ENCODE measurements at places on chromosomes 7 and 10.

- no peak for DNase-seq
Measured at GRCh38 chr7:149423449-149424110, 37.3 kb downstream of the ZNF777 start.

DNA sequence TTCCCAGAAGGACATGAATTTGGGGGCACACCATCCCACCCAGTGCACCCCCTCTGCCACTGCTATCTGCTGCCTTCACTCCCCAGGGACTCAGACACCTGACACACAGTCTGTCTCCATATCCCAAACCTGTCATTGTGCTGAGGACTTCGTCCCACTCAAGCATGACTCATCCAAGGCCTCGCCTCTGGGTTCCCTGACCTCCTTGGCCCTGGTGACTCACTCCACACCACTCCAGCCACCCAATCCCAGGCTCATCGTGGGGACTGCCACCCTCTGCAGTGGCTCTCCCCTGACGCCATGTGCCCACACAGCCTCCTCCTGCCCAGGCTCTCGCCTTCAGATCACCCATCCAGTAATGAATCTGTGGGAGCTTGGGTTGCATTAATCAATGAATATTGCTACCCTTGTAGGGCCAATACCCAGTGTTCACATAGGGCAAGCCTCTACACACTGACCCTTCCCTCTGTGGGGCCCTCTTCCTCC, 6.6 kb upstream of the INSIG1 start:
- DNase-seq: no peak

DNA sequence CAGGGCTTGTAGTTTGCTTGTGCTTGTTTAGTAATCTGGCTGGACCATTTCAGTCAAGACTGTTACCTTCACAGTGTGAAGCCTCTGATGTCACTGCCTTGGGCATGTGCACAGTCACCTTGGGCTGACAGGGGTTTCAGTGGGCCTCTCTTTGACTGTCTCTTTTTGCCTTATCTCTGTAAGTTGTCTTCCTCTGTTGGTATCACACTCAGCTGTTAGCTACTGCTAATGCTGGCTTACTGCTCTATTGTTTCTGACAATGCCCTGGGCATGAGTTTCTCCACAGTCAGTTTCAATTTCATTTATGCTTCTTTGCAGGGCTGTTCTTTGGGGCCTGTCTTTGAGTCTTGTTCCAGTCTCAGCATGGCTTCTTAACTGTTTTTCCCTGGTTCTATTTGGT, 201.9 kb upstream of the SHH start:
- DNase-seq: no peak

DNA sequence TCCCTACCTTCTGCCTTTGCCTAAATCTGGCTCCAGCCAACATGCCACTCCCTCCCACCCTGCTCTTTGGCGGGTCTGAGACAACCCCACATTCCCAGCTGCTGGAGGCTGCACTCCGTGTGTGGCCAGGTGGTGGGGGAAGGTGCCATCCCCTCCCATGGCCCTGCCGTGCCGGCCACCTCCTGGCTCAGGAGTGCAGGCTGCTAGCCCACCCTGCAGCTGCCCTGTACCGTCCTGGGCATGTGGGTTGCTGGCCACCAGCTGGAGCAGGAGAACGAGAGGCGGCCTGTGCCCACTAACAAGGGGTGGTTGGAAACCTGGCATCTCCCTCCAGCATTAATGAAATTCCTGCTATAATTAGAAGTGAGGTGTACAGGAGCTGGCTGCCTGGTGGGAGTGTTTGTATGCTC, 97.6 kb downstream of the ZMIZ1 start:
- no peak for DNase-seq

DNA sequence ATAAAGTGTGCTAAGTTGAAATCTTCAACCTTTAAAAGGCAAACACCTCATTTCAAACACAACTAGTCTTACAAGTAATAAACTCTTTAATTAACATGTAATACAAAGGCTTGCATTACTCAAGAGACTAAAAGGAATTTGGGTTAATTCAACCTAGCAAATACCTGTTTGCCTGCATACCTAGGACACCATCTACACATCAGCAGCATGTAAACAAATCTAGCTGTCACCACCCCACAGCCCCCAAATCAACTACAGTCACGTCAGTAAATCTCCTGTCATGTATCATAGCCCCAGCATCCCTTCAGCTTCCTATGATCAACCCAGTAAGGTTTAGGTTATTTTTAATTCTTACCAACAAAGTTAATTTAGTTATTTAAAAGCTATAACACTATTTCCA, 33.5 kb downstream of the ZNF800 start:
- no peak for DNase-seq

GRCh38 chr10:128440513-128441160, 314.4 kb upstream of the MKI67 start:
- DNase-seq: no peak

DNA sequence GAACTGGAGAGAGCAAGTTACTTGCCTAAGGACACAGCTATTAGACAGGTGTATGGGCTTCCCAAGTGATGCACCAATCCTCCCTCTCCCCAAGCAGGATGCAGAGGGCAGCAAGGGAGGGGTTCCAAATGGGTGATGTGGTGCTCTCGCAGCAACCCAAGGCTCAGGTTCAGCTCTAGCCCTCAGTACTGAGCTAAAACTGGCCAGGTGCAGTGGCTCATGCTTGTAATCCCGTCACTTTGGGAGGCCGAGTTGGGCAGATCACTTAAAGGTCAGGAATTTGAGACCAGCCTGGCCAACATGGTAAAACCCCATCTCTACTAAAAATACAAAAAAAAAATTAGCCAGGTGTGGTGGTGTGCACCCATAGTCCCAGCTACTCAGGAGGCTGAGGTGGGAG, 40.7 kb downstream of the GPRIN2 start:
- no peak for DNase-seq

DNA sequence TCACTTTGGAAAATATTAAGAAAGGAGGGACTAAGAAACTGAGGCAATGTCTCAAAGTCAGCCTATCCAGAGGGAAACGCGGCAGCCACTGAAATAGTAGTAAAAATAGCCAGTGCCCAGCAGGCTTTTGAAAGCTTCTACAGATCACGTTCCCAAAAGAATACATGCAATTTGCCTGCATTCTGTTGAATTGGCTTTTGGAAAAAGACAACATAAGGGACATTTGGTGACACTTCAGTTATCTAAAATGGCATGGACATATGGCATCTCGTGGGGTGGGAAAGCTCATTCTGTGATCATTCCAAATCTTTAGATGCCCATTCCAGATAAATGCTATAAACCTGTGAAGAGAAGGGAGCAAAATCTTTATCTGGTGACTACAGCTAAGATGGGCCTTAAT, 82.8 kb upstream of the PDE1C start:
- no peak for DNase-seq

DNA sequence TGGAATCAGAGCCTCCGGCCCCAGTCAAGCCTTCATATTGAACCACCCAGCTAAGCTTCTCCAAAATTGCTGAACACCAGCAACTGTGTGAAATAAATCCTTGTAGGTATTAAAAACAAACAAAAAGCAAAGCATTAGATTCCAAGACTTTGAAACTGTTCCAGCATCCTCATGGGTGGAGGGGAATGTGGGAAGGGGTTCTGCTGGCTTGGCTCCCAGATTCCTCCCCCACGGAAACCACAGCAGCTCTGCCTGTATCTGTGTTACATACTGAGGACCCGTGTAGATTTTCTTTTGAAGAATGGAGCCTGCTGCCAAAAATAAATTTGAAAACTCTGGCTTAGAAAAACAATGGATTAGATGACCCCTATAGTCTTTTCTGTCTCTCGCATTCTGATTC, 20.0 kb downstream of the AKR1B1 start:
- DNase-seq: no peak

- no peak for DNase-seq
Measured at GRCh38 chr10:62996925-62997324, 136.2 kb upstream of the NRBF2 start.

DNA sequence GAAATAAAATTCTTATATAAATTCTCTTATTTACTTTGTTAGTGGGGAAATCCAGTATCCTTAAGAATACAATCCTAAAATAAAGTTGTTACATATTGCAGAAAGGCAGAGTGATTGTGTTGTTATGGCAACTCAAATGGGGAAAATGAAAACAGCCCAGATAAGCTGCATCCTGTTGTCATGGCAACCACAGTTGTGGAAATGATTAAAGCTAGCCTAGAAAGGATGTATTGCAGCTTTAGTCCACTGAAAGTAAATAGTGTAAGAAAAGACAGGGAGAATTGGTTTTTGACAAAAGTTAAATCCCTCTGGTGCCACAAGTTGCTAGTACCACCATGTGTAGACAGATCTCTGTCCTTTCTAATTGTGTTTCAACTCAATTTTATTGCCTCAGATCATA, 43.2 kb downstream of the BTRC start:
- DNase-seq: no peak

GRCh38 chr7:23474829-23475575, 4.7 kb upstream of the IGF2BP3 start:
- no peak for DNase-seq

DNA sequence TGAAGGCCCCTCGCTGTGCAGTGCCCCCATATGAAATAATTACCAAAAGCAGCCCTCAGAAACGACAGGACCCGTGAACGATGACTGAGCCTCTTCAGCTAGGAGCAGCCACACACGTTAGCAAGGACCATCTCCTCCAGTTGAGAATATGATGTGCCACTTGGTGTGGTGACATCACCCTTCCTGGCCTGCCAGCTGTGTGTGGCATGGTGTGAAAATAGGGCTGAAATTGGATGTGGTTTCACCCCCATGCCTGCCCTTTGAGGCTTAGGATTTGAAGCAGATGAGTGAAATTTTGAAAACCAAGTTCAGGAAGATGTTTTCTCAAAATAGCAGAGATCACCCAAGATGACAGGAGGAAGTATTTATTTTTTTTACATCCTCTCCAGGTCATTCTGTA, 49.1 kb upstream of the BTBD16 start:
- no peak for DNase-seq

GRCh38 chr7:20301311-20301939, 29.3 kb upstream of the ITGB8 start:
- no peak for DNase-seq

DNA sequence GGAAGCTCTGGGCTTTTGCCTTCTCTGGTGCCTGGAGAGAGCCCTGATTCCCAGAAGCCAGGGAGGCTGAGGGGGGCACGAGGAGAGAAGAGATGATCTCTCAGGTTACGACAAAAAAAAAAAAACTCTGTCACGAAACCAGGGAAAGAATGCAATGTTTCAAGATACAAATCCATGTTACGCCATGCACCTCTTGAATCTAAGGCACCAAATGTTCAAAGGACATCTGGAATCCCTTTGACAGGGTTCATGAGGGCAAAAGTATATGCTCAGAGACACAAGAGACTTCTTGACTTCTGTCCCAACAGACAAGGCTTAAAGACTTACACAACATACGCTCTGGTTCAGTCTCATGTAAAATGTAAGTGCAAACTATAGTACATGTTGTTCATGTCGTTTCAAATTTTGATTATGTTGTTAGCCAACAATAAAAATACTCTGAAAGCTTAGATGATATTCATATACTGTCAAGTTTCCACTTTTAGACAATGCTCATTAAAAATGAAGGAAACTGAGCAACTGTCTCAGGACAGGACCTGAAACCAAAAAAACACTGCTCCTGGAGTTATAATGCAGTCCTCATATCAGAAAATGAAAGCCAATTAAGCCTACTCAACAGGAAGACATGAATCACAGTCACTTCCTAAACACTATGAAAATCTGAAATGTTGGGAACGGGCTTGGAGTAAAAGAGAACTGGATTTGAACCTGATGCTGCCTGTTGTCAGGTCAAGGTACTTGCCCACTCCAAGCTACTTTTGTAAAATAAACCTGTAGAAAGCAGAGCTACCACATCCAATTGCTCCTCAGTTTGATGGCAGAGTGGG, 72.3 kb downstream of the CHCHD3 start:
- DNase-seq: no peak

- no peak for DNase-seq
Measured at GRCh38 chr10:16905320-16905719, 88.1 kb upstream of the RSU1 start.

GRCh38 chr10:101828766-101829551, 10.7 kb upstream of the OGA start:
- no peak for DNase-seq

DNA sequence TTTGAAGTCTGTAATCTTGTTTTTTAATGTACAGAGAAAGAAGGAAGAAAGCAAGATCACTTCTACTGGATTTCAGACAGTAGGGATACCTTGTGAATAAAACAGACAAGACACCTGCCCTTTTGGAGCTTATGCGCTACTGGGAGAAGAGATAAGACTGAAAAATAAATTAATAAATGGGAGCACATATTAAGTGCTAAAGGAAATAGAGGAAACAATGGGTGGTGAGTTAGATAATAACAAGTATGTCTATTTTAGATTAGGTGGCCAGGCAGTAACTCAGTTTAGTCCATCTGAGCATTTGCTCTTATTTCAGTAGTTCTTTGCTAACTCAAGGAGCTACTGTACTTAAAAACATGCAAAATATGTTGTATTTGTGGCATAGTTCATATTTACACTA, 15.9 kb downstream of the MIOS start:
- DNase-seq: no peak

DNA sequence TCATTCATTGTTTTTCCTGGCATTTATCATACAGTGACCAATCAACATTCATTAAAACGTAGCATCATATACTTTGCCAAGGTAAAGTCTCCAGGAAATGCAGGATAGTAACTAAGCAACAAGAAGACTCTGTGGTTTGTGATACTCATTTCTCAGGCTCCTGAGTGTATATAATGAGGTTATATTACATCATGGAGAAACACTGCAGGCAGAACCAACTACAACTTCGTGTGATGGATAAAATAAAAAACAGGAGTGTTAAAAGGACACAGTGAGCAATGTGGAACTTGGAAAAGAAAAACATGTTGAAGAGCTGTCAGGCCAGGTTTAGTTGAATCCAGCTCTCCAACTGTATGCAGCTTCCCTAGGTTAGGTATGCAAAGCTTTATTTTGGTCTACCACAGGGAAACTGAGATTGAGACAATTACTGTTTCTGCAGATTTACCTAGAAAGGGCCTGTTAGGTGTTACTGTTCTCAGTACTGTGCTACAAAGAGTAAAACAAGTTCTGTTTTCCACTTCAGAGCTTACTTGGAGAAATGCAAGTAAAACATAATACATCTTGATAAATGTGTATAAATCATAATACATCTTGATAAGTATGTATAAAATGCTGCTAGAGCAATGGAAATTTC, 7.8 kb upstream of the CCNY start:
- DNase-seq: no peak

DNA sequence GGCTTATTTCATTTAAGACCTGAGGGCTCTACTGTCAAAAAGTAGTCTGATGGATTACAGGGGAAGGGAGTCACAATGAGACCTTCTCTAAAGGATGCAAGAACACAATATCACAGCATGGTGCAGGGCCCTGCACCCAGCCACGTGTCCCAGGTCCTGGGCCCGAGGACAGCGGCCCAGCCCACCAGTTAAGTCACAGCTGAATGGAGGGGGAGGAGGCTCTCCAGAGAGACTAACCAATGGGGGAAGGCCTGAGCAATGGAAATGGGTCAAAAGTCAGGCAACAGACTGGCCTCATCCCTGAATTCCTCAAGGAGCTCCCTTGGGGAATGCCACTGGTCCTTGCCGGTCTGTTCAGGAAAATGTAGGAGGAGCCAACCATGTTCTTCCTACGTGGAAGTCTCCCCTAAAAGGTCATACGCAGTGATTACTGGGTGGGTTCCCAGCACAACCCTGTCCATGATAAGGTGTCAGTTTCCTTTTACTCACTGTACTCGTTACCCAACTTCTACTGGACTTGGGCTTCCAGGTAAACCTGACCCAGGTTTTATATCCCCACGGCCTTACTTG, 28.3 kb downstream of the CCDC3 start:
- DNase-seq: no peak

GRCh38 chr7:87370660-87371180, 25.3 kb downstream of the CROT start:
- no peak for DNase-seq

GRCh38 chr7:49812534-49812933, 39.1 kb downstream of the VWC2 start:
- no peak for DNase-seq
